ENCODE measurements at places on chromosomes 1 and 21.
A peak's percentile ranks its signal among the peaks of the same experiment; 100 is the strongest.

DNA sequence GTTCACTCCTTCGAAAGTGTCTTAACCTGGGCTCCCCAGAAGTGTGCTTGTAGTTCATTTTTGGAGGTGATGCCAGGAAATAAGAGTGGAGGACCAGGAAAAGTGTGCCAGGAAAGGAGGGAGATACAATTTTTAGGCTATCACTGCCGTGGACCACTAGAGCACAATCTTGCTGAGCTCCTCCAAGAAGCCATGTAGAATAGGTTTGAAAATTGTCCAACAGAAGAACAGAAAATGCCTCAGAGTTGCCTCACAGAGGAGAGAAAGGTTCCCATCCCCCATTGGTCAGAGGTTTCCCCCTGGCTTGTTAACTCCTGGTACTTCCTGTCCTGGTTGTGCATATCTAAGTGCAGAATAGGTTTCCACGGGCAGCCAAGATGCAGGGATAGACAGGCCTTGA, 41.6 kb downstream of the CATSPERE start:
- DNase-seq = no peak

DNA sequence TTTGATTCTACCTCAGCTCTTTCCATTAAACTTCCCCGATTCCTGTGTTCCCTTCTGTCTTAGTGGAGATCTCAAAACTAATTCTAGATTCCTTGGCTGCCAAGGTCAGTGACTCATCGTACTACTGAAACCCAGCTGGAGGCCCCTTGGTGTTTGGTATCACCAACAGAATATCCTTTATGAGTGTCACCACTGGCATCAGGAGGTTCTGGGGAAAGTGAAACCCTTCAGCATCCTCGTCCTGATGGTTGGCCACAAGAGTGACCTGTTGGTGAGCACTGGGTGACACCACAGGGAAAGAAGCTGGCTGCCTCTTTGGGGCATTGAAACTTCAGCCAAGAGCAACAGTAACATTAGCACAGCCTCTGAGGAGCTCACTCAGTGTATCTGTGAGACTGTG, 9.6 kb downstream of the RAB42 start:
- DNase-seq = peak; percentile 90

GRCh38 chr21:34112316-34113033, 39.1 kb downstream of the MRPS6 start:
- DNase-seq = no peak

GRCh38 chr1:1873186-1873585, 17.7 kb downstream of the GNB1 start:
- DNase-seq = no peak

DNA sequence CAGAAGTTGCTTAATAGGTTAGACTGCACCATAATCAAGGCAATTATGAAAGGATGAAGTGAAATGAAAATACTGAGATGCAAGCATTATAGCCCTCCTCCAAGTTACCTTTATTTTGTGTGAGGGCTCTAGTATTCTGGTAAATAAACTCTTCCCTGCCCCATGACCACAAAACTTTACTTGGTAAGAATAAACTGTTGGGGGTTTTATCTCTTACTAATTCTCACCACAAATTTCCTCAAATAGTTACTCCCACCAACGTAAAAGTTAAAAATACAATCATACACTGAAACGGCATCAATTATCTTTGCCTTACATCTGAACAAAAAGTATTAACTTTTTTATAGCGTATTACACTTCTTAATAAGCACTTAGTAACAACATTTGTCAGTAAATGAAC, 29.5 kb downstream of the C21orf91 start:
- no peak for DNase-seq

- no peak for DNase-seq
These were observed 21.2 kb downstream of the OVGP1 start for GRCh38 chr1:111406321-111406768.

- DNase-seq = no peak
These were observed 73.3 kb upstream of the ZC3H11B start for GRCh38 chr1:219686171-219686570.

- no peak for DNase-seq
These were observed 25.5 kb upstream of the ZC3H12A start for GRCh38 chr1:37448691-37449417.

DNA sequence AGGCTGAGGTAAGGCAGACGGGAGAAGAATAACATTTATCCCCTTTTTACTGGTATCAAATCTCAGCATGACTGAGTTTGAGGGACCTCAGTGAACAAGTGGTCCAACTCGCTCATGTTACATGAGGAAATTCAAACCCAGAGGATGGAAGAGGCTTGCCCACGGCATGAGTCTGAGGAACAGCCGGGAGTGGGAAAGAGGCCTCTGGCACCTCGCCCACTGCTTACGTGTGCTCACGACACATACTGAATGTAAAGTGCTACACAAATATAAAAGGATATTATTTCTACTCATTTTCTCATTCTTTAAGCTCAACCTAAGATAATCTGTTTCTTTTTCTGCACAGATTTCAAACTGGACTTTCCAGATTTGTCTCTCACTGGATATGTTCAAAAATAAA, 14.7 kb downstream of the BEND5 start:
- DNase-seq = no peak
